Fibroblast of the conjunctiva (primary cell): ENCODE measurements at places on chromosomes 11 and 22.

DNA sequence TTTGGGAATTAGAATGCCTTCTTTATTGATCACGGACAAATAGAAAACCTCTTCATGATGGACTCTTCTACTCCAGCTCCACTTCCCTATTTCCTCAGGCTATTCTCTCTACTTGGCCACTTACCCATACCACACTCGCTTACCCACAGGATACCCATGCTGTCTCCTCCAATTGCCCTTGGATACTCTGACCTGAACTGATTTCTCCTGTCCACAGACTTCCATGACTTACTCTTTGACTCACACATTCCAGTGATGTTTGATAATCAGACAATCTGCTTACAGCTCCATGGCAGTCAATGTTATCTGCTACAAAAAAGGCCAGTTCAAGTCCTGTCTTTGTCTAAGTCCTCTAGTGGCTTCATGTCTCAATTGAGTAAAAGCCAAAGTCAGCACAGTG, 292.0 kb upstream of the CTSC start:
- DNase-seq = no peak

GRCh38 chr11:10646005-10646404, 47.5 kb downstream of the IRAG1 start:
- DNase-seq = no peak

DNA sequence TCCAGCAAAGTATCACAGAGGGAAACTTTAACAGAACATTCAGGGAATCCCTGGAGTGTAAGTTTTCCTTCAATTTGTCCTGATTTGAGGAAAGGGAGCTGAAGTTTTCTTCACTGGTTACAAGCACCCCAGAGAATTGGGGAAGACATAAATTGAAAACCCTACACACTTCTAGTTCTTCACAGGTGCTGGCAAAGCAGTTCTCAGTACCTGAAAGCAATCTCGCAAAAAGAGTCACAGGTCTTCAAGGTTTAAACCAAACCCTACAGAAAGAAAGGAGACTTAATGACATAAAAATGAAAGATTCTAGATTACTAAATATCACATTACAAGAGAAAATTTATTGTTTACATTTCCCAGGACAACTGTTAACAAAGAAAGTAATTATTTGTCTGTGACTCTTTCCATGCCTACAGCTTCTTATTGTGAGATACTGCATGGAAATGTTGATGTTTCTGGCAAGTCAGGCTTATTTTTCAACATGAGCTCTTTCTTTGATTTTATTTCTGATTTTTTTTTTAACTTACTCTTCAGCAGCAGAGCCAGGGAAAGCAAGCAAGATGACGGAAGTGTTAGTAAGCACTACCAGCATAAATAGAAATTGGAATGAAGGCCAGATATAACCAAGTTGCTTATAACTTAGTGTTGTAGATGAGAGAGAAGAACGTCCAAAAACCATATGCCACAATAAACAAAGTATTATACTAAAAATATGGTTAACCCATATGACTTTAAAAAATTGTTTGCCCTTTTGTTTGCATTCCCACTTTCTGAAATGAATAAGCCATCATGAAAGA, 44.1 kb downstream of the FANCF start:
- no peak for DNase-seq

DNA sequence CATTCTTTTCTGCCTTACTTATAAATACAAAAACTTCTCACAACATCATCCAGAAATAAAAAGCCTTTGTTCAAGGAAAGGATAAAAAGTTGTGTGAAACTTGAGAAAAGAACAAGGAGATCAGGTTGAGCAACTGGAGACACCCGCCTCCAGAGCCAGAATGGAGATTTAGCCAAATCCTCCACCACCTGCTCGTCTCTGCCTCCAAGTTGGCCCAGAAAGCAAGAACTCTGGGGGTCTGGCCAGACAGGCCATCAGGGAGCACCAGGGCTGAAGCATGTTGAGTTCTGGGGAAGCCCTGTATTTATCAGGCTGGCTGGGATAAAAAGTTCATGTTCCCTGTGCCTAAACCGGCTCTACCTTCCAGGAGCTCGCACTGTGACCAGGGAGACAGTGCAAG, 14.9 kb downstream of the SMCO4 start:
- DNase-seq = no peak

GRCh38 chr11:44962464-44962863, 11.8 kb upstream of the TP53I11 start:
- DNase-seq = no peak

DNA sequence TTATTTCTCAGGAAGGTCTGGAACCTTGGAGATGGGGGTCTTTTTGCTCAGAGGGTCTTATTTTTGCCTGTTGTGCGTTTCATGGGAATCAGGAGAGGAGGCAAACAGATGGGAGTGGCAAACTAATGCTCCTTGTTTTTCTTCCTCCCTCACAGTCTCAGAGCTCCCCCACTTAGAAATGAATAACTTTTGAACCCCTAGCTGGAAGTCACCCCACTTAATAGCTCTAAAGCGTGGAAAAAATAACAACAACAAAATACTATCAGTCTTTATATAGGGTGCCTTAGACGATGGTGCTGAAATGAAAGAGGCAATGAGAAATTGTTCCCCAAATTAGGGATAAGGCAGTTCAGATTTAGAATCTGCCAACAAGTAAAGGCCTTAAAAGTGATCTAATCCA, 76.8 kb upstream of the BDNF start:
- no peak for DNase-seq

- no peak for DNase-seq
Observed at GRCh38 chr11:2437516-2437915, 6.8 kb downstream of the TRPM5 start.

GRCh38 chr11:1340111-1340510, 30.7 kb upstream of the TOLLIP start:
- no peak for DNase-seq
